Stimulated activated naive B cell treated with anti-CD40 and anti-IgM and Interleukin-4, amounts not matched to agents 10 μg/mL and 1 μg/mL and 100 μg/mL, for 72 hours (primary cell): ENCODE measurements at places on chromosomes 11 and 22.

- no peak for DNase-seq
Measured at GRCh38 chr11:130560000-130560780, 111.7 kb downstream of the ADAMTS15 start.

DNA sequence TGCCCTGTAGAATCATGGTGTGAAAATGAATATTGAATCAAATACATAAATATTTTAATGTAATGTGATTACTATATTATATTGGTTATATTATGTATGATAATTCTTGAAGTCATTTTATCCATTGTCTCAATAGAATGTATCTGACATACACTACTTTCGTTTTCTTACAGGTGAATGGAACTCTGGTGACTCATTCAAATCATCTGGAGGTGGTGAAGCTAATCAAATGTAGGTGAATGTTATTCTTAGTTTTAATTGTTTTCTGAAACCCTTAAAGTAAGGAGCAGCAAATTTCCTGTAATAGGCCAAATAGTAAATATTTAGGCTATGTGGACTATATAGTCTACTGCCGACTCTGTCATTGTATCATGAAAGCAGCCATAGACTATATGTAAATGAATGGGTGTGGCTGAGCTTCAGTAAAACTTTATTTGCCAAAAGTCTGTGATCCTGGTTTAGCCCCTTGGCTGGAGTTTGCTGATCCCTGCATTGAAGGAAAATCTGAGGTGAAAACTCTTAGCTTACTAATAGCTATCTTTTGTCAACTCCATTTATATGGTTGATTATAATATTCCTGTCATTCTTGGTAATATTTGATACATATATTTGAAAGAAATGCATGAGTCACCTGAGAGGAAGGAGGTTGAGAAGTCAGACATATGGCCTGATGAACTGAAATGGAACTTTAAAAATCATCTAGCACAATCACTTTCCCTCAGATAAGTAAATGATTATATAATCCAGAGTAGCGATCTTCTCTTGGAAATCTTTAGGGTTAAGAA is 87.2 kb upstream of the GRIK4 start:
- no peak for DNase-seq

DNA sequence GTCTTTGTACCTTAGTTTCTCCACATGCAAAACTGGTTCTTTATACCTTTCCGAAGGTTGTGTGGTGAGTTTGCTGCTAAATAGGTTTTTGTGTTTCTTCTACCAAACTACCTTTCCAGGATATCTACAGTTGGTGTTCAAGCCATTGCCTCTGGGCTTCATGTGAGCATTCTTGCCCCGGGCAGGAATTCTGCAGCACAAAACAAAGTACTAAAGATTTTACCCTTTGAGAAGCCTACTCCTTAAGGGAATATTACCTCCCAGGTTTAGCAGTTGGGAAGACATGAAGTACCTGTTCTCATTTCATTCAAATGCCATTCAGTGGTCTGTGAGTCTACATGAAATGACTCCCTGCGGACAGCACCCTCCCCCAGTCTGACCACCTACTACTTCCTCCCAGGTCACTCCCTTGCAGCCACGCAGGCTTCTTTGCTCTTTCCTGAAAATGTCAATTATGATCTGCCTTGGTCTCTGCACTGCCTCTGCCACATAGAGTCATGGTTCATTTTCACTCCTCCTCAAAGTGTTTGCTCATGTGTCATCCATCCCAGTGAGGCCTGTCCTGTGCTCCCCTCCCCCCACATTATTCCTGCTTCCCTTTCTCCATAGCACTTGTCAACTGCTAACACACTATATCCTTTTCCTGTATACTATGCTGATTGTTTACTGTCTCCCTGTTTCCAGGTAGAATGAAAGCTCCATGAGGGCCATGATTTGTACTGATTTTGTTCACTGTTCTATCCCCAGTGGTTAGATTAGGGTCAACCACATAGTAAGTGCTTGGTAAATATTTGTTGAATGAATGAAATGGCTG is 36.9 kb downstream of the PACS1 start:
- peak; percentile 34 for DNase-seq

DNA sequence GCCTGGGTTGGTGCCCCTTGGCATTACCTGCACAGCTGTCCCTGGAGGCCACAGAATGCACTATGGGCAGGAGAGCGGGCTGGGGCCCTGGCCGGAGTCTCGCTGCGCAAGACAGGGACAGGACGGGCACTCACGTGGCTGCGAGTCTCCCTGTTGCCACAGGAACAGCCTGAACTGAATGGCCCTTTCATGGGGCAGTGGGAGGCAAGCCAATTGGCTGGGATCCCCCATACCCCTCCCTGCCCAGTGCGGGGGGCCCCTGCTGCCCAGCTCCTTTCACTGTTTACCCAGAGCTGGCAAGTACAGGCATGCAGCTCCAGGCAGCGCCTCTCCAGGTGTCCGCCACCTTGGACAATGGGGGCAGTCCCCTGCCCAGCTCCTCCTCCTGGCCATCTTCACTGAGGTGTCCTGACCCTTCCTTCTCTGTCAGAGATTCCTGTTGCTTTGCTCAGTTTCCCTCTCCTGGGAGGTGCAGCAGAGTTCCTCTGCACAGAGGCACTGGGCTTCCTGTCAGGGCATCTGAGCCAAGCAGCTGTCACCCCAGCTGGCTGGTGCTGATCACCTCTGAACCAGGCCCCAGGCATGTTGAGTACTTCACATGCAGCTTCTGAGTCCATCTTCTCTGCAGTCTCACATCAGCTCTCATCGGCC is 5.2 kb downstream of the USP2 start:
- no peak for DNase-seq

DNA sequence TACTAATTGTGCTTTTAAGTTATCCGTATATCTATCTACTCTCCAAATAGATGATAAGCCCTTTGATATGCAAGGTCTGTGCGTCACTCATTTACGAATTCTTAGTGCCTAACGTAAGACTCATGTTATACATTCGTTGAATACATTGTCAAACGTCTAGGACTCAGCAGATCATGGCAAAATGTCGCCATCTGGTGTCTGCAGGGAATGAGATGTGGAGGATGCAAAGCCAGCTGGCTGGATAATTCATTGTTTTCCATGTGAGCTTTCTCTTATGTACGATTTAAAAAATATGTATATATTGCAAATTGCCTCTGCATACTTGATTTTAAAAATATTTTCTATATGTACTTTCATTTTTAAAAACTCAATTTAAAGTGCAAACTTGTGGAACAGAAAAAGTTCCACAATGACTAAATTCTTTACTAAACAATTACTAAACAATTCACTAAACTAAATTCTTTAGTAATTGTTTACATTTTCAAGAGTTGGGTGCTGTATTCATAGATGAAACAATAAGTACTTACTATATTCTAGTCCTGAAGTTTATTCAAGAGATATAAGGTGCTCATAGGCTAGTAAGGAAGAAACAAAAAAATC is 33.8 kb downstream of the ZNF202 start:
- DNase-seq: peak; percentile 17

DNA sequence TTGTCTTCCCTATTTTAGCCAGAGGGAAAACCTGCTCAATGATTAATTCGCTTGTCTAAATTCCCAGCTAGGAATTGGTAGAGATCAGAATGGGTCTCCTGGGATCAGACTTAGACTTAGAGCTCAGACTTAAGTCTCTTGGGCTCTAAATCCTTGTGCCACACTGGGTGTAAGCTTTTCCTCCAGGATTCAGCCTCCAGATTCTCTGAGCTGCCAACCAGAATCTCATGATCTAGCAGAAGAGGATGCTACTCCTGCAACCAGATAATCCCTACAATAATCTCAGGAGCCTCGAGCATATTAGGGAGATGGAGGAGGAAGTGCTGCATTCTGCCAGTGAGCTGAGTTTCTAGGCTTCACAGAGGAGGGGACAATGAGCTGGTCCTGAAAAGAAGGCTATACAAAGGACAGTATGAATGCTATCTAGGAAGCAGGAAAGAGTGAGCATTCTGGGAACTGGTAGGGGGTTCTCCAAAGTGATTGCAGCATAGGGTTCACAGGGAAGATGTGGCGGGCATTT is 211.6 kb upstream of the SESN3 start:
- DNase-seq: no peak

DNA sequence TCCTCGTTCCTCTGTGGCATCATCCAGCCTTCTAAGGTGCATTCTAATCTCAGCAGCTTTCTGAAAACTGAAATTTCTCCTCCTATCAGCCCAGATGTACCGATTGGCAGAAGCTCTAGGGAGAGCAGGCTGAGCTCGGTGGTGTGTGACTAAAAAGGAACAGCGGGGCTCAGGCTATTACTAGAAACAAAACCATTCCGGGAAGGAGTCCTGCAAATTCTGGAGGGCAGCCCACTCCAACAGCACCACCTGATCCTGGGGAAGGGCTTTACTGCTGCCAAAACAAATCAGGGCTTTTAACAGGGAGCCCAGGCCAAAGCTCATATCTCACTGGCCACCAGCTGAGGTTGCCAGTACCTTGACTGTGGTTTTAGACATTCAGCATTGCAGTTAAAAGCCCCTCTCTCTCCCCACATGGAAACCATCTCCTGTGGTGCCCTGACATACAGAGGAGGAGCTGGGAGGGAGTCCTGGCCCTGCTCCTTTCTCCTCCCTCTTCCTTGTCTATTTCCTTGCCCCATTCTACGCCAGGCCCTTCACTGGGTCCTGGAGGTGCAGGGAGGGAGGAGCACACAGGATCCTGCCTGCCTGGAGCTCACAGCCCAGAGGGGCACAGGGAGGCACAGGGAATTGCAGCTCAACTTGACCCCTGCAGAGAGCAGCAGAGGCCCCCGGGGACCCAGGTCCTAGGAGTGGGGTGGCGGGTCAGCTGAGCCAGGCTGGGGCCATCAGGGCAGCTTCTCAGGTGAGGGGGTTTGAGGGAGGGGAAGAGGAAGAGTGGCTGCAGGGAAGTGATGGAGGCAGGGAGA is 889 bp downstream of the PLAAT4 start:
- DNase-seq: no peak

DNA sequence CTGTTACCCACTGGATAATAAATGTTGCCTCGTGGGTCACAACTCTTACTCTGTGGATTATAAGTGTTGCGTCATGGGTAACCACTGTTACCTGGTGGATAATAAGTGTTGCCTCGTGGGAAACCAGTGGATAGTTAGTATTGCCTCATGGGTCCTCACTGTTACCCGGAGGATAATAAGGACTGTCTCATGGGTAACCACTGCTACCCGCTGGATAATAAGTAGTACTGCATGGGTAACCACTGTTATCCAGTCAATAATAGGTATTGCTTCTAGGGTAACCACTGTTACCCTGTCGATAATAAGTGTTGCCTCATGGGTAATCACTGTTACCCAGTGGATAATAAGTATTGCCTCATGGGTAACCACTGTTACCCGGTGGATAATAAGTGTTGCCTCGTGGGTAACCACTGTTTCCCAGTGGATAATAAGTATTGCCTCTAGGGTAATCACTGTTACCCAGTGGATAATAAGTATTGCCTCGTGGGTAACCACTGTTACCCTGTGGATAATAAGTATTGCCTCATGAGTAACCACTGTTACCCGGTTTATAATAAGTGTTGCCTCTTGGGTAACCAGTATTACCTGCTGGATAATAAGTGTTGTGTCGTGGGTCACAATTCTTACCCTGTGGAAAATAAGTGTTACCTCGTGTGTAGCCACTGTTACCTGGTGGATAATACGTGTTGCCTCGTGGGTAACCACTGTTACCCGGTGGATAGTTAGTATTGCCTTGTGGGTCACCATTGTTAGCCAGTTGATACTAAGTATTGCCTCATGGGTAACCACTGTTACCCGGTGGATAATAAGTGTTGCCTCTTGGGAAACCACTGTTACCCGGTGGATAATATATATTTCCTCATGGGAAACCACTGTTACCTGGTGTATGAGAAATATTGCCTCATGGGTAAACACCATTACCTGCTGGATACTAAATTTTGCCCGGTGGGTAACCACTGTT is 15.7 kb upstream of the NXPE4 start:
- DNase-seq: no peak

DNA sequence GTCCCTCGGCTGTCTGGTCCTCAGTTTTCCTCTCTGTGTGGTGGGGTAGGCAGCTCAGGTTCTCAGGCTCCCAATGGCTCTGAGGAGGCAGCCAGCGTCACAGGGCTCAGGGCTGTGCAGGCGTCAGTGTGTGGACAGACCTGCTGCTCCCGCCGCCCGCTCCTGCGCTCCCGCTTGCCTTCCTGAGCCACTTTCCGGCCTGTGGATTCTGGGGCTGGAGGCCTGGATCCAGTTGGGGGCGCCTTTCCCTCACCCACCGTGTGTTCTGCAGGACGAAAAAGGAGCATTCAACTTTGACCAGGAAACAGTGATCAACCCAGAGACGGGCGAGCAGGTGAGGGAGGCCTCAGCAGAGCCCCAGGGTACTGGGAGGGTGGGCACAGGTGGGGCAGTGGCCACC is 14.7 kb downstream of the DPP3 start:
- no peak for DNase-seq

- DNase-seq: no peak
Measured at GRCh38 chr22:50058906-50059880, 1.1 kb upstream of the TTLL8 start.

GRCh38 chr22:48807155-48807554 is 1020.5 kb downstream of the BRD1 start:
- no peak for DNase-seq

DNA sequence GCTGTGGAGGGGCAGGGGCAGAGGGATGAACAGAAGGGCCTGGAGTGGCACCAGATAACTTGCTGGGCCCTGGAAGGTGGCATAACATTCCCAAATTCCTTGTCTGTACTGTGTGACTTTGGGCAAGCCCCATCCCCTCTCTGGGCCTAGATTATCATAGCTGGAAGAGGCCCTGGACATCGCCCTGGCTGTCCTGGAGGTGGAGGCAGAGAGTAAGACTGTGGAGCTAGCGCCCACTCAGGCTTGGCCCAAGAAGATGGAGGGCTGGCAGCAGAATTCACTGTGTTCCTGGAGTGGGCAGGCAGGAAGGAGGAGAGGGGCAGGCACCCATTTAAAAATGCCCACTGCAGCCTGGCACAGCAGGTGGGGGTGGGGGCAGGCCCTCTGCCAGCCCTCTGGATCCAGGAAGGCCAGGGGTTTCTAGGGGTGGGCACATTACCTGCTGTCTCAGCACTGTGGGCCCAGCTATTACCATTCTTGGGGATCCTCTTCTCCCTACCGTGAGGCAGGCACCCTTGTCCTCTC is 22.6 kb downstream of the ARHGEF17 start:
- DNase-seq: no peak

DNA sequence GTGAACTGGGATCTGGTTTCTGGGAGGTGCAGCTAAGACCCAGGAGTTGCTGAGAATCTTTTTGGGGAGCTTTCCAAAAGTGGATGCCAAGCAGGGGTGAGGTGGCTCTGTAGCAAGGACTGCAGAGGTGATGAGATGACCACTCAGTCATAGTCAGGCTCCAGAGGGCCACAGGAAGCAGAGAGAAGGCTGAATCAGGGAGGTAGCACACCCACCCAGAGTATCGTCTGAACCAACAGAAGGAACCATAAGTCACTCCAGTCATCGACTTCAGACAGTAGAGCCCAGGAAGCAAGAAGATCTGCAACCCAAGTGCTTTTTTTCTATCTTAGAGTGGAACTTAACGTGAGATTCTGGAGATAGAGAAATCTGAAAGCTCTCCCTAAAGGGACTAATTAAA is 335.7 kb upstream of the MPPED2 start:
- DNase-seq: no peak

GRCh38 chr11:25535467-25536272 is 796.3 kb upstream of the ANO3 start:
- no peak for DNase-seq
